ENCODE measurements at places on chromosomes 7 and 10.

DNA sequence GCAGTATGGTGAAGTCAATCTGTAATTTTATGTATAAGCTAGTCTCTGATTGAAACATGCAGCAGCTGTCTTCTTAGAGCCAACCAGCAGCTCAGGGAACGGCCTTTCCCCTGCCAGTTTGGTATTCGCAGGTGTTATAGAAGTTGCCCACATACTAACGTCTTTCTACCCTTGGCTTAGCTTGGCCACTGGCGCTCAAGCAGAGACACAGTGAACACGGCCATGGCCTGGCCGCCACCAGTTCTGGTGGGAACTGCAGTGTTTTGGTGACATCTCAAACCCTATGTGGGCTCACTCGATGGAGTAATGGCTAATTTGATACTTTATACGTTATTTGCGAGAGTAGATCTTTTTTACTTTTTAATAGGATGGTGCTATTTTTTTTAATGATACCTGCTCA is 17.1 kb downstream of the EIF4H start:
- no peak for DNase-seq

DNA sequence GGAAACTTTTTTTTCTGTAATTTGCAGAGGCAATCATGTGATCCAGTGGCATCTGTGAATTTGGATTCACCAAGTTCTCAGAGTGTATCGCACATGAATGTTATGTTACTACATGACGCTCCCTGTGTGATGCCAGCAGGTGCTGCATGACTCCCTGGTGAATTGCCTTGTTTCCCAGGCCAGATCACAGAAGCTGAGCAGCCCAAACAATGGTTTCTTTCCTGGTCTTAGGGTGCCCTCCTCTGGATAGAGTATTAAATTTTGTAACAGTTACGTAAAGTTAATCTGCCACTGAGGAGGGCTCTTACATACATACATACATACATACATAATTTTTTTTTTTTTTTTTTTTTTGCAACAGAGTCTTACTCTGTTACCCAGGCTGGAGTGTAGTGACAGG is 3.6 kb downstream of the ZSCAN21 start:
- DNase-seq: peak; percentile 82

GRCh38 chr10:131774681-131775085 is 126.1 kb upstream of the PPP2R2D start:
- DNase-seq: no peak

GRCh38 chr10:84356928-84357327 is 28.5 kb downstream of the CCSER2 start:
- no peak for DNase-seq

DNA sequence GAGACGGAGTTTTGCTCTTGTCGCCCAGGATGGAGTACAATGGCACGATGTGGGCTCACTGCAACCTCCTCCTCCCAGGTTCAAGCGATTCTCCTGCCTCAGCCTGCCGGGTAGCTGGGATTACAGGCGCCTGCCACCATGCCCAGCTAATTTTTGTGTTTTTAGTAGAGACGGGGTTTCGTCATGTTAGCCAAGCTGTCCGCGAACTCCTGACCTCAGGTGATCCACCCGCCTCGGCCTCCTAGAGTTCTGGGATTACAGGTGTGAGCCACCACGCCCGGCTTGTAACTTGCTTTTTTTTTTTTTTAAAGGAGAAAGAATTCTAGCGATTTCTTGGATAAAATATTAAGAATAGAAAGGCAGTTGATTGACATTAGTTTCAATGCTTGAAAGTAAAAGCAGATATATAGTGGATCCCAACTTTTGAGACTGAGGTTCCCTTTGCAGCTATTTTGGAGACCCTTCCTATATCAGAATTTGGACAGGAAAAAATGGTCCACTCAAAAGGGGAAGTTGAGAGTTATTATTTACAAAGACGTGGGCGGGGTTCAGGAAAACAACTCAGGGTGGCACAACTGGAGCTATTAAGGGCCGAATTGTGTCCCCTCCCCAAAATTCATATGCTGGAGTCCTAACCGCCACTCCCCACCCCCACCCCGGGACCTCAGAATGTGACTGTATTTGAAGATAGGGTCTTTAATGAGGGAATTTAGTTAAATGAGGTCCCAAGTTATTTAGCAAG is 1.3 kb upstream of the ERCC6 start:
- no peak for DNase-seq

DNA sequence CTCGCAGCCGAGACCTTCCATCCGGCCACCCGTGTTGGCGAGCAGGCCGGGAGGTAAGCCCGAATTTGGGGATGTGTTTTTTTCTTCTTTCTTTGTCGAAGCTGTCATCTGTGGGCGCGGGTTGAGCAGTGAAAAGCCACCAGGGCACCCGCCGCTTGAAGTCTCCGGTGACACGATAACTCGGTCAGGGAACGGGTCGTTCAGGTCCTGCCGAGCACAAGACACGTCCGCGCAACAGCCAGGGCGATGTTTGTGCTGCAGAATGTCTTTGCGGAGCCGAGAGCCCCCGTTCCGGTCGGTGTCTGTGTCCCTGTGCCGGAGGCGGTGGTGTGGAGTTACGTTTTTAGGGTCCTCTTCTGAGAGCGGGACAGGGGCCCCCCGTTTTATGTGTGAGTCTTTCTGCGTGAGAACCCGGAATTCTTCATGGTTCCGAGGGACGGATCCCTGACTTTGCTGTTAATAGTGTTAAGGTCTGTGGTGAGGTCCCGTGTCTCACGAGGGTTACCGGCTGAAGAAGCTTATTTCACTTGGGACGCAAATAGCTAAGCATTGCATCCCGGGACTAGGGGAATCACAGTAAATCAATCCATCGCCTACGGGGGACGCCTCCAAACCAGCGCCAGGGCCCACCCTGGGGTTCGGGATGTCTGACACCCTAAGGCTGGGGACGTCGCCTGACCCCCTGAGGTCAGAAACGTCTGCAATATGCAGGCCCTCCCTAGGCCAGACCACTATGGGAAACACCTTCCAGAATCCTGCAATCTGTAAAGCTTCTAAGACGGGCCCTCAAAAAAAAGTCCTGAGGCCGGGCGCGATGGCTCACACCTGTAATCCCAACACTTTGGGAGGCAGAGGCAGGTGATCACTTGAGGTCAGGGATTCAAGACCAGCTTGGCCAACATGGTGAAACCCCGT is 99.5 kb downstream of the ELFN1 start:
- DNase-seq: no peak

GRCh38 chr10:43775384-43775783 is 126.7 kb upstream of the ZNF32 start:
- DNase-seq: no peak

GRCh38 chr10:110335314-110336064 is 30.8 kb upstream of the SMNDC1 start:
- no peak for DNase-seq

DNA sequence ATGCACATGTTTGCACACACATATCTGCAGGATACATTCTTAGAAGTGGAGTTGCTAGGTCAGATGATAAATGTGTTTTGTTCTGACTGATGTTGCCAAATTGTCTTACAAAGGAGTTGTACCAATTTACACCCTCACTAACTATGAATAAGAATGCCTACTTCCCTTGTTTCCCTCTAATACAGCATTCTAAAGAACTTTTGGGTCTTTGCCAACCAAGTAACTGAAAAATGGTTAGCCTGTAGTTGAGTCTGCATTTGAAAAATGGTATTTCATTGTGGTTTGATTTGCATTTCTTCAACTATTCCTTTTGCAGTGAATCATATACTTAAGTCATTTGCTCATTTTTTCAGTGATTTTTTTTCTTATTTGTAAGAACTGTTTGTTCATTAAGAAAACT is 48.4 kb downstream of the TMEM26 start:
- no peak for DNase-seq

DNA sequence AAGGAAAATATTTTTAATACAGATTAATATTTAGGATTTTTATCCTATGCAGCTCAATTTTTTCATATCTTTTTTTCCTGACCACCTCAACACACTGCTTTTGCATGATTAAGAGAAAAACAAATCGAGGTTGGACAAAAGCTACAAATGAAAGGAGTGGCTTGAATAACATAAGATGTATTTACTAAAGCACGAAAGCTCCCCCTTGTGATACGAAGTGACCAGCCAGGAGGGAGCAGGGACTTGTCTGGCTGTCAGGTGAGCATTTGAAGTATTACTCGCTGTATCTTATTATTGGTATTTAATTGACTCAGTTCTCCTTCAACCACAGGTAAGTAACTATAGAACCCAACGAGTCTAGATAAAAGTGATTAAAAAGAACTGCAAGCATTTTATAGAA is 265.2 kb upstream of the PHF14 start:
- DNase-seq: no peak

- DNase-seq: no peak
These were observed 59.2 kb upstream of the PTN start for GRCh38 chr7:137402536-137403352.

- no peak for DNase-seq
These were observed 40.6 kb upstream of the RBAK start for GRCh38 chr7:5005066-5005465.

DNA sequence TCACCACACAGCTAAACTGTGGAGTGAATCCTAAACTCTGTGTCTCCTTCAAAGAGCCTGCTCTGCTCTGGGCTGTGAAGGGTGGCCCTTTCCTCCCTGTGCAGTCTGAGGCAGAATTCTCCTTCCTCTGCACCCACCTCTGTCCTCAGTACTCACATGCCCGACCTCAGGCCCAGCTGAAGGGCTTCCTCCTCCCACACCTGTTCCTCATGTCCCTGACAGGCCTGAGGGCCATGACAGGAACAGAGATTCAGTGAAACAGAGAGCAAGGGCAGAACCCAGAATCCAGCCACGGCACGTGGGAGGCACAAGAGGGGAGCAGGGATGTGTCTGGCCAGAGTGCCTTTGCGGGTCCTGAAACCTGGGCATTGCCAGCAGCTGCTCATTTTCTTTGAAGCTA is 13.9 kb downstream of the CREB3L2 start:
- no peak for DNase-seq

- no peak for DNase-seq
These were observed 9.0 kb upstream of the ARPC1B start for GRCh38 chr7:99365318-99366141.

DNA sequence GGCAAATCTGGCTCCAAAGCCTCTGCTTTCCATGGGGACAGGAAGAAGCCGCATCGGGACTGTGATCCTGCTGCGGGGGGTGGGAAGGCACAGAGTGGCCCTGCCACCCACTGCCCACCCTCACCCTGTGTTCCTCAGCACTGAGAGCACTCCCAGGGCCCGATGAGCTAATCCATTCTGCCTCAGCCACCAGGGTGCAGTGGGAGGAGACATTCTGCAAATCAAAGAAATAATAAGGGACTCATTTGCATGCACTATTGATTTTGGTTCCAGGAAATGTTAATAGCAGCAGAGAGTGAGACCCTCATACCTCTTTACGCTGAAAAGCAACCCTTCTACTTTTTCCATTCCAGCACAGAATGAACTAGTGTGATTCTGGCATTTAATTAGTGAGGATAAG is 572.8 kb downstream of the INHBA start:
- no peak for DNase-seq

DNA sequence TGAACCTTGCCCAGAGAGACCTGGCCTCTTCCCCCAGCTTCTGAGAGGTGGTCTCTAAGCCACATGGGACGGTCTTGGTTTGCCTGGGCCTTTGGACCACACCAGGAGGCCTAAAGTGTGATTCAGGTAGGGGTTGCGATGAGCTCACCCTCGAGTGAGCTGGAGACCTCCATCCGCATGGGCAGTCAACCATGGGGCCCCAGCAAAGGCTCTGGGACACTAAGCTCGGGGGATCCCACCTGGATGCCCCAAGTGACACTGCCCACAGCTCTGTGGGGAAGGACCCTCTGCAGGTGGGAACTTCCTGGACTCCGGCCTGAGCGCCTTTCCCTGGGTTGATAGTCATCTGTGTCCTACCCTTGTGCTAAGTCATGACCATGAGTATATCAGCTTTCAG is 57.1 kb upstream of the FAM20C start:
- DNase-seq: no peak

- no peak for DNase-seq
These were observed 951.0 kb downstream of the LRMDA start for GRCh38 chr10:76382381-76382851.

- DNase-seq: no peak
These were observed 132.8 kb downstream of the POLR1F start for GRCh38 chr7:19575909-19576557.

DNA sequence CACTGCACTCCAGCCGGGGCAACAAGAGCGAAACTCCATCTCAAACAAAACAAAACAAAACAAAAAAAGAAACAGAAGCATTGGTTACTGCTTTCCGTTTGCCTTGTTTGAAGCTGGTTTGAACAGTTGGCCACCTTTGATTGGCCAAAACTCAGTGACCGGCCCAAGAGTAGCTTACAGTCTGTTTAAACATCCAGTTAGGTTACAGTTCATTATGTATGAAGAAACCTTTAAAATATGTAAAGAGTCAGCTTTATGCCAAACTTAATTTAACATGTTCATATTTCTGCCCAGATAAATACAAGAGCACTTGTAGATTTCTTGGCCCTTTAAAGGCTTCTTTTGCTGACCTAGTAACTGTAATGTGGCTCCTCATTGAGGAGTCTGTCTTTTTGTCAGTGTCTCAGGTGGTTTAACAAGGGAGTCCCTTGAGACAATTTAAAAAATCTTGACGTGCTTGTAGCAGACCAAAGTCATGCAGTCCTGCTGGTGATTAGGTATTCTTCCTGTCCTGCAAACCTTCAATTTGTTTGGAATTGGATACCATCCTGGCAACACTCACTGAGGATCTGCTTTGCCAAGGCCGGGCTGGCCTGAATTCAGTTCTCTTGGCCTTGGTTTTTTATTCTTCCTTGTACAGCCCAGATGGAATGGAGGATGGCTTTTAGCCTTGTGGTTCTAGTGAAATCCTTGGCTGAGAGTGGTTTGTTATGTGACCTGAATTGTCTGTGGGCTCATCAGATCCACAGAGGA is 128.9 kb downstream of the PLXDC2 start:
- DNase-seq: no peak

DNA sequence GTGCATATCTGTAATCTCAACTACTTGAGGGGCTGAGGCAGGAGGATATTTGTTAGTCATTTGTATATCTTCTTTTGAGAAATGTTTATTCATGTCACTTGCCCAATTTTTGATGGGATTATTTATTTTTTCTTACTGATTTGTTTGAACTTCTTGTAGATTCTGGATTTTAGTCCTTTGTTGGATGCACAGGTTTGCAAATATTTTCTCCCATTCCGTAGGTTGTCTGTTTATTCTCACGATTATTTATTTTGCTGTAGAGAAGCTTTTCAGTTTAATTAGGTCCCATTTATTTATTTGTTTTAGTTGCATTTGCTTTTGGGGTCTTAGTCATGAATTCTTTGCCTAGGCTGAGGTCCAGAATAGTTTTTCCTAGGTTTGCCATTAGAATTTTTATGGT is 44.1 kb upstream of the OSBPL3 start:
- DNase-seq: peak; percentile 36

DNA sequence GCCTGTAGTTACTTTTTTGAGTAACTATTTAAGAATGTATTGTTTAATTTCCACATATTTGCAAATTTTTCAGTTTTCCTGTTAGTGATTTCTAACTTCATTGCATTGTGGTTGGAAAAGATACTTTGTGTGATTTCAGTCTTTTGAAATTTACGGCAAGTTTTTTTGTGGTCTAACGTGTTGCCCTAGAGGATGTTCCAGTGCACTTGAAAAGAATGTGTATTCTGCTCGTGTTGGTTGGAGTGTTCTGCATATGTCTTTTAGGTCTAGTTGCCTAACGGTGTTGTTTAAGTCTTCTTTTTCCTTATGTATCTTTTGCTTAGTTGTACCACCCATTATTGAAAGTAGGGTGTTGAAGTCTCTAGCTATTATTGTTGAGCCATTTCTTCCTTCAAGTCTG is 59.7 kb downstream of the LCOR start:
- DNase-seq: no peak

- DNase-seq: no peak
These were observed 432.3 kb downstream of the DNAJB6 start for GRCh38 chr7:157769086-157769485.
